Progenitor cell of endocrine pancreas (in vitro differentiated cells): ENCODE measurements at places on chromosomes 5 and 9. TPM values are rescaled to one million over a fixed set of nuclear protein-coding genes. Genes with fewer than 3 reads are reported as not detected.

DNA sequence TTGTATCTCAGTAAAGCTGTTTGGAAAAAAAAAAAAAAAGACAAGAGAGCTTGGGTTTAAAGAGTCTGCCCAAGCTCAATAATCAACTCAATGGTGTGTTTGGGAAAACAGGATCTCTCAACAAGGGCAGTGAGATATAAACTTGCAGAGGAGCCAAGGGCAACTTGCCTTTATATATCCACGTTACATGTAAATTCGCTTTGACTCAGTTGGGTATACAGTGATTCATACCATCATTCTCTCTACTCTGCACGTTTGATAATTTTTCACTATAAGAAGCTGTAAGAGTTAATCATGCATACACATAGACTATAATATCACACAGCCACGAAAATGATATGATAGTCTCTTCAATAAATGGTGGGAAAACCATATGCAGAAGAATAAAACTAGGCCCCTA, 24.9 kb downstream of the ADAM19 start:
- H3K27ac ChIP-seq: no peak overlapping the region
- H3K4me3 ChIP-seq: no peak overlapping the region

DNA sequence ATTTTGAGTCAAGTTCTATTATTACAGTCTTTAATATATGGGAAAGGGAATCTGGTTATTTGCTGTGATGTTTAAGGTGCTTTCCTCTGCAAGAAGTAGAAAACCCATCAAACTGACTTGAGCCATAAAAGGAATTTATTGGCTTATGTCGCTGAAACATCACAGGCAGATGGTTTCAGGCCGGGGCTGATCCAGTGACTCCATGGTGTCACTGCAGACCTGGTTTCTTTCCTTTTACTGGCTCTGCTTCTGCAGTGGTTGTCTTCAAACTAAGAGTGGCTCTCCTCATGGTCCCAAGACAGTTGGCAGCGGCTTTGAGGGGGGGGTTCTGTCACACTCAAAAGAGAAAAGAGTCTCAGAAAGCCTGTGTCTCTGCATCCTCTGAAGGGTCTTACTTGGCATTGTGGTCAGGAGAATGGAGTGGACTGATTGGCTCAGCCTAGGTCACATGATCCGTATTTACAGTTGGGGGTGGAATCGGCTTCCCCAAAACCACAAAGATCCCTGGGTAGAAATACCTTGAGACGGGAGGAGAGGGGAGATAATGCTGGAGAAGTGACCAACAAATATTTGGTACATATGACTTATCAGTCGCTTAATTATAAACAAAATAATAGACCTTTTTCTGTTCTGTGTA, 106.3 kb downstream of the DAPK1 start:
- peaks cover 34% of the 10 kb centered on the region for H3K4me1 ChIP-seq
- peaks cover 16% of the 10 kb centered on the region for H3K36me3 ChIP-seq
- no peak overlapping the region for H3K4me3 ChIP-seq
- H3K27ac ChIP-seq: peak overlapping the region; percentile 88

- peaks cover 3% of the 10 kb centered on the region for H3K4me1 ChIP-seq
- no peak overlapping the region for H3K4me3 ChIP-seq
- DNase-seq: no peak
Observed at GRCh38 chr5:172288465-172288864, 4.9 kb upstream of the UBTD2 start.

DNA sequence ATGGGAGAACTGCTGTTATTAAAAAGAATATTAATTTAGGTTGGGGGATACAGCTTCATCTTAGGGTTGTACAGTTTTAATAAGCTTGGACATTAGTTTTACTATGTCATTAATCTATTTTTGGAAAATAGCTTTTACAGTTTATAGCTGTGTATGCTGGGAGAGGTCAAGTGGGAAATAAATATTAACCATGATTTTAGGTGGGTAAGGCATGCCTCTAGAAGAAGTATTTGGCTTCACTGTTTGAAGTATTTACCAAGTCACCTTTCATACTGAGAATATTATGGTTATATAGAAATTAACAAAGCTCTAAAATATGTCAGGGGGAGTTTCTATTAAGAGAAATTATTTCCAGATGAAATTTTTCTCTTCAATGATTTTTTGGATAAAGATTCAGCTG, 5.2 kb downstream of the C5orf22 start:
- no peak for DNase-seq
- H3K36me3 ChIP-seq: peaks cover 28% of the 10 kb centered on the region

GRCh38 chr9:97321251-97321650, 13.8 kb downstream of the CCDC180 start:
- no peak overlapping the region for H3K27ac ChIP-seq
- no peaks in the 10 kb centered on the region for H3K4me1 ChIP-seq
- H3K27me3 ChIP-seq: no peaks in the 10 kb centered on the region
- H3K36me3 ChIP-seq: peaks cover 2% of the 10 kb centered on the region
- no peak overlapping the region for H3K4me3 ChIP-seq
- DNase-seq: no peak

DNA sequence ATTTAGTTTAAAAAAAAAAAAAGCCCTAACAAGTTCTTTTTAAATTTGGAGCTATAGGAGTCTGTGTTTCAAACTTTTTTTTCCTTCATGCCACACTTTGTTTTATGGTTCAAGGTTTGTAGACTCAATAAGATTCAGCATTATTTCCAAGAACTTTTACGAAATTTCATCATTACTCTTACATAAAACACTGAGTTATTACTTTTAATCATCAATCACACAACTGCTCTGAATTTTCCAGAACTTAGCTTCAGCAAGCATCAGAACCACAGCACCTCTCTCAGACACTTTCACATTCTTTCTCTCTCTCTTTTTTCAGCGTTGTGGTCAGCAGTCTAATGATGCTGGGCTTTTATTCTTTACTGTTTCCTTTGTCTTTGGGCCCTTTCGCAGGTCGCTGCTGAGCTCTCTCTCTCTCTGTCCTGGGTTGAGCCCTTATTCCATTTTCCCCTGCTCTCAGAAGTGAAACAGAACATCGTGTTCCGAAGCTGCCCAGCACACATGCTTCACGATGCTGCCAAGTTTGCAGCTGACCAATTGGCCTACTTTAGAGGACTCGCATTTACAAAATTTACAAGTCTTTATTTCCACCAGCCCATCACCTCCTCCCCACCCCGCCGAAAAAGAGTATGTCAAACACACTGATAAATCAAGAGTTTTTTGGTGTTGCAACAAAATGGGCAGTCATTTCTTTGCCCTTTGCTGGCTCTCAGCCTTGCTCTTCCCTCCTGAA, 44.6 kb upstream of the PIK3R1 start:
- no peaks in the 10 kb centered on the region for H3K27me3 ChIP-seq
- no peak overlapping the region for H3K4me3 ChIP-seq

DNA sequence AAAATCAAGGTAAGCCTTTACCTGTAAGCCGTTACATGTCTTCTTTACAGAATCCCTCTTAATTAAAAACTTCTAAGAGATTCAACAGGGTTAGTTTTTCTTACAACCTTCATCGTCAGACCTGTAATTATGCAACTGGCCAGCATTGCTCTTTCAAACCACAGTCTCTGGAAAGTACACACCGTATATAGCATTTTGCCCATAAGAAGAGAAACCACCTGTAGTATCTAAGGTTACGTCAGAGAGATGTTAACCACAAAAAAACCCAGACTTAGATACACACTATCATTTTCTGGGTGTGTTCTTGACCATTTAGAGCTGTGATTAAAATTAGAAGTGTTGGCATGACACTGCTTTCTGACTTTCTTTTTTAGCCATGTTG, 140.0 kb downstream of the MUSK start:
- H3K36me3 ChIP-seq: no peaks in the 10 kb centered on the region
- DNase-seq: no peak
- no peak overlapping the region for H3K27ac ChIP-seq
- no peak overlapping the region for H3K4me3 ChIP-seq

DNA sequence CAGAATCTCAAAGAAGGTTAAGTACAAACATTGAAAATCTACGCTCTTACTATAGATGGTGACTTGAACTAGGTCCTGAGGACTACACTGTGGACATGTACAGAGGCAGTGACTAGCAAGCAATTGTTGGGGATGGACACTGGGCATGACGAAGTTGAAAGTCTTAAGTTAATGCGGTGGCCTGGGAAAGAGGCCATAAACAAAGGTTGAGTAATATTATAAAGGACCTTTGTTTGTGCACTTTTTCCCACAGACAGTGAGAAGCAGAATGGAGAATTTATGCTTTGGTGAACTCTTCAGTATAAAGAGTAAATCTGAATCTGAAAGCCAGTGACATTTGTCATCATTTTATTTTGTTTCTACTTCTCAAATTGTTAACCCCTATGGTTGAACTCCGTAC, 15.3 kb downstream of the ALDH1A1 start:
- H3K27me3 ChIP-seq: peaks cover 3% of the 10 kb centered on the region
- H3K36me3 ChIP-seq: peaks cover 5% of the 10 kb centered on the region

GRCh38 chr5:7844901-7845300, 6.0 kb downstream of the CFAP90 start:
- H3K4me3 ChIP-seq: no peak overlapping the region
- H3K36me3 ChIP-seq: no peaks in the 10 kb centered on the region
- peaks cover 21% of the 10 kb centered on the region for H3K27me3 ChIP-seq
- H3K4me1 ChIP-seq: no peaks in the 10 kb centered on the region

- no peaks in the 10 kb centered on the region for H3K4me1 ChIP-seq
- DNase-seq: no peak
- H3K27ac ChIP-seq: no peak overlapping the region
- H3K27me3 ChIP-seq: no peaks in the 10 kb centered on the region
- H3K4me3 ChIP-seq: no peak overlapping the region
Observed at GRCh38 chr5:37532976-37533740, 154.0 kb downstream of the WDR70 start.

DNA sequence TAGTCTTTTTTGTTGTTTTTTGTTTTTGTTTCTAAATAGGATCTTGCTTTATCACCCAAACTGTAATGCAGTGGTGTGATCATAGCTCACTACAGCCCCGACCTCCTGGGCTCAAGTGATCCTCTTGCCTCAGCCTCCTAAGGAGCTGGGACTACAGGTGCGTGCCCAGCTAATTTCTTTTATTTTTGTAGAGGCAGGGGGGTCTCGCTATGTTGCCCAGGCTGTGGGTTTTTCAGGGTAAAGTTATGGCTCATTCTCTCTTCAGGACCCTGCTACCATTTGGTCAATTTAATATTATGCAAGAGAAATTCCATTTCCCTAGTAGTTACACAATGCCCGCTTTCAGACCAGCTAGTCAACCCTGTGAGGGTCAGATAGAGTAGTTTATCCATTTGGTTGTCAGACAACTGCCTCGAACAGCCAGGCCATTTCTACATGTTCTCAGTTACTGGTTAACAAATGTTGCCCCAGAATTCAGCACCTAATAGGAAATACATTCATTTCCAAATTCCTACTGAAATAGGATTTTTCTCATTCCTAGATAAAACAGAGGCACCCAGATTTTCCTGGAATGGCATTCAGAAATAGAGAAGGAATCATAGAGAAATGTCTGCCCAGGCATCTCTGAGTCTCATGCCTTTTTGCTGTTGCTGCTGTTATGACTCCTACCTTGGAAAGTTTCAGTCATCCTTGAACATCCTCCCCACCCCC, 6.4 kb upstream of the GLIS3 start:
- peaks cover 44% of the 10 kb centered on the region for H3K4me1 ChIP-seq
- H3K36me3 ChIP-seq: no peaks in the 10 kb centered on the region
- no peak overlapping the region for H3K4me3 ChIP-seq
- peak overlapping the region; percentile 70 for H3K27ac ChIP-seq

GRCh38 chr5:22372826-22373660, 480.1 kb downstream of the CDH12 start:
- no peaks in the 10 kb centered on the region for H3K36me3 ChIP-seq
- DNase-seq: no peak
- no peak overlapping the region for H3K4me3 ChIP-seq

- H3K27me3 ChIP-seq: peaks cover 3% of the 10 kb centered on the region
- peaks cover 2% of the 10 kb centered on the region for H3K4me1 ChIP-seq
- DNase-seq: no peak
Observed at GRCh38 chr9:88319936-88320747, 68.1 kb upstream of the SPIN1 start.

DNA sequence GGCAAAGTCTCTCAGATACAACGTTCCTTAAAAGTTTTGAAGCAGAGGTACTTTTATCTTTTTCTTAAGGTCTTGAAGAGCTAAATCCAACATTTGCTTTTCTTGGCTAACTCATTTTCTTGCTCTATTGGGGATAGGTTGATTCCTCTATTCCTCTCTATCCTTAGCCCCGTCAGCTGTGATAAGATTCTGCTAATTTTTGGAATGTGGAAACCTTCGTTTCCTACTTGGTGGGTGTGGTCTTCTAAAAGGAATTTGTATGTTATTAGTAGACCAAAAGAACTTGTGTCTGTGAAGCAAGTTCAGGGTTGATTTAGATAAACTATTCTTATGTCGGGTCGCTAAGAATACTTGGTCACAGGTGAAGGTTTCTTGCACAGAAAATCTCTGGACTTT, 308.6 kb downstream of the ADAMTS6 start:
- H3K27ac ChIP-seq: no peak overlapping the region
- no peak for DNase-seq
- H3K4me1 ChIP-seq: no peaks in the 10 kb centered on the region
- peaks cover 11% of the 10 kb centered on the region for H3K36me3 ChIP-seq
- H3K4me3 ChIP-seq: no peak overlapping the region

GRCh38 chr9:89374176-89374575, 55.9 kb downstream of the SECISBP2 start:
- no peak for DNase-seq
- H3K4me1 ChIP-seq: no peaks in the 10 kb centered on the region
- peaks cover 2% of the 10 kb centered on the region for H3K36me3 ChIP-seq
- H3K27ac ChIP-seq: no peak overlapping the region
- no peaks in the 10 kb centered on the region for H3K27me3 ChIP-seq

The PCDHGA12 gene
- total RNA-seq: 2.9 and 3.2 TPM in 2 replicates

The KIF4B gene
- not detected in 2 replicates for total RNA-seq

The LHX6 gene
- 1.6 and 3.1 TPM in 2 replicates for total RNA-seq

The STOM gene
- total RNA-seq: 11.0 and 14.4 TPM in 2 replicates

The DIAPH1 gene
- total RNA-seq: 63.5 and 74.3 TPM in 2 replicates

The DDX31 gene
- total RNA-seq: 16.7 and 19.1 TPM in 2 replicates

The CARD6 gene
- total RNA-seq: 0.74 and 1.1 TPM in 2 replicates

The PCDHGA7 gene
- total RNA-seq: 0.41 and 0.49 TPM in 2 replicates

The CYLC2 gene
- not detected in 2 replicates for total RNA-seq
